ENCODE measurements at places on chromosomes 6 and 20. TPM values are rescaled to one million over a fixed set of nuclear protein-coding genes. Genes with fewer than 3 reads are reported as not detected.

The C6orf141 gene
- total RNA-seq = not detected

The DSP gene
- total RNA-seq = 0.09 TPM

The BRPF3 gene
- 13.4 TPM for total RNA-seq

DNA sequence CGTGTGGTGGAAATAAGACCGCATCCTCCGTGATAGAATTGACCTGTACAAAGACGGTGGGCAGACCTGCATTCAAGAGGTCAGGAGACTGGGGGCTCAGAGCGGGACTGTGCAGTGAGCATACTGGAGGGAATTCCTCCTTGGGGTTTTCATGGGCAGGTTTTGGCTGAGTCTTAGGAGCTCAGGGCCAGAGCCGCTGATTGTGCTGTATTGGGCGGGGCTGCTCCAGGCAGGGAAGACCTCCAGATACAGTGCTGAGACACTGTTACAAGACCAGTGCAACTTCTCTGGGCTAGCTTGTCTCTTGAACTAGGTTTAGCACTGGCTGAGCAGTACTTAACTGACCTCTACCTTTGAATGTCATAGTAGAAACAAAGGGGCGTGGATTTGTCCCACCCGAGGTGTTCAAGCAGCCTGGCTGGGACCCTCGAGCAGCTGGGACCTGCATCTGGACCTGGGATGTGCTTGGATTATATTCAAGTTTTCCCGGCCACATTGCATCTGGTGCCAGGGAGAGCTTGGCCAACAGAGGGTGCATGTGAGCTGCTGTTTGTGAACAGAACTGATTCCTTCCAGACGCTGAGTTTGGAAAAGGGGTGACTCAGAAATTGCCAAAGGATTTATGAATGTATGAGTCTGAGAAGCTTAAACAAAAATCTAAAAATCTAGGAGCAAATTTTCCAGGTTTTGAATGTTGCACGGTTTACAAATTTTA lies 33.4 kb upstream of the SLC22A1 start:
- peak overlapping the region; percentile 28 for H3K27ac ChIP-seq
- H3K4me3 ChIP-seq = no peak overlapping the region
- H3K27me3 ChIP-seq = no peaks in the 10 kb centered on the region
- no peak for DNase-seq

DNA sequence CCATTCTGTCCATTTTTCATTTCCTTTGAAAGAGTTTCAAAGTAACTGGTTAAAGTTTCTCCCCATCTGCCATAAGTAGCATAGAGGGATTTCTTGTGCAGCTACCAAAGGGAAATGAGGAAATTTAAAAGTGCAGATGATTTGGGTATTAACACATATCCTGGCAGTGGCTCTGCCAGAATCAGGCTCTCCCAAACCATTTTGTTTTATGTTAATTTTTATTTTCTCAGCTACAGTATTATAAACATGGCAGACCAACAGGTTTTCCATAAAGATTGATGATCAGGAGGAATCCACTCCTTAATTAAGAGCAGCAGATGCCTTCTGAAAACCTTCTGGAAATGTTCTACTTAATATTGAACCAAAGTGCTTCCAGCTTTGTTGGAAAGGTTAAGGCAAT lies 13.9 kb downstream of the PLCB4 start:
- H3K27ac ChIP-seq = no peak overlapping the region
- H3K4me1 ChIP-seq = no peaks in the 10 kb centered on the region
- no peaks in the 10 kb centered on the region for H3K27me3 ChIP-seq

Data from activated CD8-positive, alpha-beta memory T cell treated with anti-CD3 and anti-CD28 coated beads, Interleukin-2, amount 10 ng/mL, durations not matched to agents 7 days and 5 days (primary cell).